ENCODE measurements at places on chromosomes 7 and 10. TPM values are rescaled to one million over a fixed set of nuclear protein-coding genes. Genes with fewer than 3 reads are reported as not detected.

DNA sequence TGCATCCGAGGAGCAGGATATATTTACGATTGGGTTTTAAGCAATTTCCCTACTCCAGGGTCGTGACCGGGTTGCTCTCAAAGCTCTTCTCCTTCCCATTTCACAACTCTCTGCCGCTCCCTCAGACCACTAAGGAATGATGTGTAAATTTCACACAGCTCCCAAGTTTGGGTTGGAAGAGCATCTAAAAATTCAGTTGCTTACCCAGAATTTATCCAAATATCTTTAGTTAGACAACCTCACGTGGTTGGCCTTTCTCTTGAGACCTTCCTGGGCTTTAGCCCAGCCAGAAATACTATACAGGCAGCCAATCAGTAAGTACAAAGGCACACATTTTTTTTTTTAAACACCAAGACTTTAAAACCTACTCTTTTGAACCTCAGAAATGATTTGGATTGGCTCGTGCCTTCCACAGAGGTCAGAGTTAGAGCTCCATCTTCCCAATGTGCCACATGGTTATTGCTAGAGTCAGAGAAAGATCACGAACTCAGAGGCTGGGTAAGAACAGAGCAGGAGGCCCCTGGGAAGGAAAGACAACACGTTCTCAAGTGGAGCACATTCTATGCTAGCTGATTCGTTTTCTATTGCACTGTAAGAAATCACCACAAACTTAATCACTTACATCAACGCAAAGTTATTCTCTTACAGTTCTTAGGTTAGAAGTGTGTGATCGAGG, 335.4 kb upstream of the MGMT start:
- peaks cover 1% of the 10 kb centered on the region for H3K27me3 ChIP-seq
- H3K4me3 ChIP-seq: no peak overlapping the region
- H3K36me3 ChIP-seq: no peaks in the 10 kb centered on the region

DNA sequence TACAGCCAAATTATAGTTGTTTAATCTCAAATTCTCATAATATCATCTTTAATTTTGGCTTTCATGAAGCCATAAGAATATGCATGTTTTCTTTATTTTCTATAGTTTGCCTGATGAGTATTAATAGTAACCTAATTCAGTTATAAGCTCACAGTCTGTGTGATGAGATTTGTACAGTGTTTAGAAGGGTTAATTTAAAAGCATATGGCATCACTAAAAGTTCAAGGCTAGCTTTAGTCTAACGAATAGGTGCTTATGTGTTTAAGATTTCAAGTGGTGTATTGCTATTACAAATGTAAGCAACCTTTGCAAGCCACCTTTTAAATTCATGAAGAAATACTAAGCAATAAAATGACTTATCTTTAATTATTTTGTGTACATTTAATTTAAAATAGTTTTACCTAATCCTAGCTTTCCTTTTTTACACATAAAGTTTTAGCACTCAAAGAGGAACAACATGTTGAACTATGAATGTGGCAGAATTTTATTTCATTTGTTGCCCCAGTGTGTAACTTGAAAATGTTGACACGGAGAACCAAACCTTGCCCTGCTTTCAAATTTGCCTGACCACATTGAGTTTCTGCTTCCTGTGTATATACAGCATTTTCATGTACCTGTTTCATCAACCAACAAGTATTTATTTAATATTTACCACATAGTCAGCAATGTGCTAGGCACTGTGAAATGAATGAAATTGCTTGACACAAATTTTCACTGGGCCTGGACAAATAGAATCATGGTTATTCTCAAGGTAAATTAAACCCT, 41.5 kb downstream of the TET1 start:
- peaks cover 2% of the 10 kb centered on the region for H3K36me3 ChIP-seq
- no peaks in the 10 kb centered on the region for H3K27me3 ChIP-seq
- DNase-seq: no peak
- peak overlapping the region; percentile 29 for H3K27ac ChIP-seq
- H3K4me1 ChIP-seq: peaks cover 12% of the 10 kb centered on the region

DNA sequence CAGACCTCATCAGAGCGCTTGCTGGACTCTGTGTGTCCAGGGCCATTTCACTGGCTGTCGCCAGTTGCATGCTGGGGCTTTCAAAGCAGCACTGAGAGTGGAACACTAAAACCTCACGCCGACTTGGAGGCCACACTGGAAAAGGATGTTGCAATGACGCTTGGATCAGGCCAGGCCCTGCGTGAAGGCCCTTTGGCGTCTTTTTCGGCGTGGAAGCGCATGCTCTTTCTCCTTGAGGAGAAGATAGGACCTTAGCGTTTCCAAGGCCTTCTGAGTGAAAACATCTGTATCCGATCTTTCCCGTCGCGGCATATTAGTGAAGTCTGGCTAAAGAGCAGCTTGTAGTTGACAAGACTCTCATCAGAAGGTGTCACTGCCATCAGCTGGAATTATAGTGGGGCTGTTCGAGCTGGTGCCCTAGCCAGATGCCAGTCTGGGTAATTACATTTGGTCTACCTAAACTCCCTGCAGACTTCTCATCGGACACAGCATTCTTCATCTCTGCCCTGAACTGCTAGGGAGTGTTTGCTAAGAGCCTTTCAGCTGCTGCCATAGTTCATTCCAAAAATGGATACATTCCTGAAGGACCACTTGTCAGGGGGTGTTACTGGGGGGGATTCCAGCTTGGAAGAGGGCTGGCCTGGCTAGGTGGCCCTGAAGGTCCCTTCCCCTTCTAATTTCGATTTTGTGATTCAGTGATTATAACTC, 167.7 kb upstream of the TCF7L2 start:
- DNase-seq: no peak
- H3K27me3 ChIP-seq: no peaks in the 10 kb centered on the region
- H3K4me3 ChIP-seq: no peak overlapping the region
- no peaks in the 10 kb centered on the region for H3K36me3 ChIP-seq
- H3K27ac ChIP-seq: no peak overlapping the region
- H3K4me1 ChIP-seq: no peaks in the 10 kb centered on the region

GRCh38 chr7:46226860-46227259, 305.8 kb upstream of the IGFBP3 start:
- H3K27ac ChIP-seq: no peak overlapping the region
- DNase-seq: peak; percentile 40
- H3K27me3 ChIP-seq: no peaks in the 10 kb centered on the region
- H3K4me1 ChIP-seq: peaks cover 5% of the 10 kb centered on the region

Gene MBL2
- total RNA-seq: not detected

DNA sequence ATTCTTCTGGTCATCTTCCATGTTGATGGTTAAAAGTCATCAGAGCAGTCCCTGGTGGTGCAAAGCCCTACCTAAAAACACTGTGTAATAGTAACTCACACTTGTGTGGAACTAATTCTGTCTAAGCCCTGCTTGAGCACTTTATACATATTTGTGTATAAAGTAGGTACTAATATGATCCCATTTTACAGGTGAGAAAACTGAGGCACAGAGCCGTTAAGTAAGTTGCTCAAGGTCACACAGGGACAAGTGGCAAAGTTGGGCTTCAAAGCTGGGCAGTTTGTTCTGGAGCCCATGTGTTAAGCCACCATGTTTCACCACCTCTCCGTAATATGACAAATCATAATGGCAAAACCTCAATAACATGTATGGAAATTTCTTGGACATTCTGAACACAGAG, 48.1 kb downstream of the BPGM start:
- no peaks in the 10 kb centered on the region for H3K27me3 ChIP-seq
- peak overlapping the region; percentile 25 for H3K27ac ChIP-seq
- no peaks in the 10 kb centered on the region for H3K36me3 ChIP-seq
- no peak for DNase-seq

DNA sequence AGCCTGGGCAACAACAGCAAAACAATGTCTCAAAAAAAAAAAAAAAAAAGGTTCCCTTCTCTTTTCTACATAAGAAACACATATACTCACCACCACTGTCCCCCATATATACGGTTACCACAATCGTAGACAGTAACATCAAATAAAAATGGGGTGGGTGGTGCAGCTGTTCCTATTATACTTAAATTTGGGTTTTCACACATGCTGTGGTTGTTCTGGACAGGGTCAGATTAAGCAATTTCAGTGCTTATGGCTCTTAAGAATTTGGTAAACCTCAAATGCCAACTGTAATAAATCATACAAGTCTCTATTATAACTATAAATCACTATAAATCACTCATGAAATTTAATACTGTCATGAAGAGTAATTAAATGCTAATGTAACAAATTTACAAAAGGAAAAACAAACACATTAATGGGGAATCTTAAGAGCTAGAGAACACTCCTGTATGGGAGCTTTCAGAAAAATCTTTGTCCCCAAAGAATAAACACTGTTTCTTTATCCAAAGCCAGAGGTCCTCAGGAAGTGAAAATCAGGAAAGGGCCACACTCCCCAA, 143.6 kb downstream of the GLI3 start:
- no peak for DNase-seq
- H3K4me1 ChIP-seq: peaks cover 41% of the 10 kb centered on the region
- no peak overlapping the region for H3K4me3 ChIP-seq
- no peaks in the 10 kb centered on the region for H3K36me3 ChIP-seq

Gene TMEM236
- total RNA-seq: not detected

- H3K27me3 ChIP-seq: no peaks in the 10 kb centered on the region
- no peak overlapping the region for H3K4me3 ChIP-seq
- no peak overlapping the region for H3K27ac ChIP-seq
Measured at GRCh38 chr7:37510043-37510634, 61.5 kb upstream of the ELMO1 start.

Gene ITIH5
- total RNA-seq: under 0.01 TPM

Gene MYPN
- total RNA-seq: 12.5 TPM

DNA sequence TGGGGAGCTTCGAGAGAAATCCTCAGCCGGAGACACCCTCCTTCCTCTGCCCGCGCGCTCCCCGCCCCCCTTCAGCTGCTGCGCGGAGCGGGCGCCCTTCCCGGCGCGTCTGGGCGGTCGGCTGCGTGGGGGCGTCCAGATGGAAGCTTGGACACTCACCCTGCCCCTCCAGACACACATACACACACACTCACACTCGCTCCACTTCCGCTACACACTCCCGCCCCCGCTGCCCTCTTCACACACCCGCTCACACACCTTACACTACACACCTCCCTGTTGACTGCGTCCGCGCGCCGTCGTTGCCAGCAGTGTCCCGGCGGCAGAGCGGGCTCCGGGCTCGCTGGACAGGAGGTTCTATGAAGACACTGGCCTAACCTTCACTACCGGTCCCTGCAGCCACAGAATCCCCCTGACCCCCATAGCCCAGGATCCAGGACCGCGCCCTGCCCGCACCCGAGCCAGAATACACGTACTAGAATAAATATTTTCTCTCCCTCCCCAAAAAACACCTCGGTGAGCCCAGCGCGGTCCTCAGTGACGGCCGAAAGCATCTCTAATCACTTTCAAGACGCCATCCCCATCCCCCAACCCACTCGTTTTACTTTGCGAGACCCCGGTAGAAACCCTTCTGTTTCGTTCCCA, 1.1 kb upstream of the EGR2 start:
- H3K4me1 ChIP-seq: peaks cover 7% of the 10 kb centered on the region
- H3K4me3 ChIP-seq: peak overlapping the region; percentile 73
- H3K27ac ChIP-seq: no peak overlapping the region
- peaks cover 50% of the 10 kb centered on the region for H3K27me3 ChIP-seq

- DNase-seq: no peak
- no peak overlapping the region for H3K27ac ChIP-seq
- no peaks in the 10 kb centered on the region for H3K4me1 ChIP-seq
Measured at GRCh38 chr7:72429316-72429715, 17.2 kb upstream of the CALN1 start.
